ENCODE measurements at places on chromosomes 13 and 19.

- no peak for DNase-seq
Measured at GRCh38 chr13:101417043-101417406, 717 bp upstream of the NALCN start.

GRCh38 chr13:35793823-35794222 is 317.3 kb upstream of the MAB21L1 start:
- DNase-seq = no peak

GRCh38 chr19:17602872-17603510 is 47.5 kb downstream of the COLGALT1 start:
- no peak for DNase-seq

GRCh38 chr19:33241530-33242101 is 16.0 kb upstream of the SLC7A10 start:
- DNase-seq = peak; percentile 64

DNA sequence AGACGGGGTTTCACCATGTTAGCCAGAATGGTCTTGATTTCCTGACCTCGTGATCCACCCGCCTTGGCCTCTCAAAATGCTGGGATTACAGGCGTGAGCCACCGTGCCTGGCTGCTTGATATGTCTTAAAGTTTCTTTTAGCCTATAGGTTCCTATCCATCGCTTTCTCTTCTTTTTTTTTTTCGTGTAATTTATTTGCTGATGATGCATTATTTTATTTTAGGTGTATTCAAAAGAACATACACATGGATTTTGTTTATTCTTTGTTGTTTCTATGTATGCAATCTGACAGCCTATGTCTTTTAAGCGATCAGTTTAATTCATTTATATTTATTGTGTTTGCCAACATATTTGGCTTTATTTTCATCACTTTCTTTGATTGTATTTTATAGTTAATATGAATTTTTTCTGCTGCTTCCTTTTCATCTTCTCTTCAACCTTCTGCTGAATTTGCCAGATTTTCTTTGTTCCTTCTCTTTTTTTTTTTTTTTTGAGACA is 26.0 kb upstream of the TNFAIP8L1 start:
- DNase-seq = no peak

DNA sequence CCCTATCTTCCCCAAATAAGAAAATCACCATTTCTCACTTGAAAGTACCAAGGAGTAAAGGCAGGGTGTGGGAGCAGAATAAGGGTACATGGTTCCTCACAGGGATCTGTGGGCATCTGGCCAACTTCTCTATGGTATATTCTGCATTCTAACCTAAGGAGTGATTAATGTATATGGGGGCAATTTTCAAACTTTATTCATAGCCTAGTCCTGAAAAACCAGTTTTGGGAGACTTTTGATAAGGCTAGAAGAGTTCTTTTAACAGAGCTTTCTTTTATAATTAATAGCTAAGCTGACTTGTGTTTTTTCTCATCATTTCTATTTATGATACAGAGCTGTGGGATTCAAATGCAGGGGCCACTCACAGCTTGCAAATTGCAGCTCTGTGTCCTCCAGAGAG is 852 bp downstream of the SCEL start:
- DNase-seq = no peak

- no peak for DNase-seq
Measured at GRCh38 chr19:2527171-2527570, 51.2 kb downstream of the GADD45B start.

DNA sequence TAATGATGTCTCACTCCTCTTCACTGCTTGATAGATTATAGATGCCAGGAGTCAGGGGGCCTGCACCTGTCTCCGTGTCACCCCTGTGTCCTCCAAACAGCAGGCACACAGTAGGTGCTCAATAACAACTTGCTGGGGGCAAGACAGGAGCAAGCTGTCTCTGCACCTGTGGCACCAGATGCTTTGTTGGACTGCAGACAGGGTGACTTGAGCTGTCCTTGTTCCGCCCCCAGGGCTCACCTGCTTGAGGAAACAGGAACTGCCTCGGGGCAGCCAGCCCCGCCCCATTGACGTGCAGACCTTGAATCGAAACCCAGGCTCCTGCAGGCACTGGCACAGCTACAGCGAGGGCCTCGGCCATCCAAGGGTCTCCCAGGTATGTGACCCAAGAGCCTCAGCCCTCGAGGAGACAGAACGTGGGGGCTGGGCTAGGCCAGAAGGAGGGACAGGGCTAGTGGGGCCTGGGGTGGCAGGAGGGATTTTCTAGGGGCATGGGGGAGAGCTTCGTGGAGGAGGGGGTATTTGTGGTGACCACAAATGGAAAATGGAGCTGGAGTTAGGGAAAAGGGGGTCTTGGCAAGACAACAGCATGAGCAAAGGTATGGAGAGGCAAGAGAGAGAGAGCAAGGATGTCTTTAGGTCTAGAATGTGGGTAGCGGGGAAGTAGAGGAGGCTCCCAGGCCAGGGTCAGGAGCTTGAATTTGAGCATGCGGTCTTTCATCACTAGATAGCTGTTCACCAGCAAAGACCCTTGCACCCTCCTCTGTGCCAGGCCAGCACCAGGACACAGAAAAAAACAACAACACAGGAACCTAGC is at the start of gene HSH2D:
Gene HSH2D, plus strand, starts transcription at position 287 of the 817 bp plus-strand sequence. CDS start 5,066 bp downstream, outside the sequence.
- peak; percentile 90 for DNase-seq

DNA sequence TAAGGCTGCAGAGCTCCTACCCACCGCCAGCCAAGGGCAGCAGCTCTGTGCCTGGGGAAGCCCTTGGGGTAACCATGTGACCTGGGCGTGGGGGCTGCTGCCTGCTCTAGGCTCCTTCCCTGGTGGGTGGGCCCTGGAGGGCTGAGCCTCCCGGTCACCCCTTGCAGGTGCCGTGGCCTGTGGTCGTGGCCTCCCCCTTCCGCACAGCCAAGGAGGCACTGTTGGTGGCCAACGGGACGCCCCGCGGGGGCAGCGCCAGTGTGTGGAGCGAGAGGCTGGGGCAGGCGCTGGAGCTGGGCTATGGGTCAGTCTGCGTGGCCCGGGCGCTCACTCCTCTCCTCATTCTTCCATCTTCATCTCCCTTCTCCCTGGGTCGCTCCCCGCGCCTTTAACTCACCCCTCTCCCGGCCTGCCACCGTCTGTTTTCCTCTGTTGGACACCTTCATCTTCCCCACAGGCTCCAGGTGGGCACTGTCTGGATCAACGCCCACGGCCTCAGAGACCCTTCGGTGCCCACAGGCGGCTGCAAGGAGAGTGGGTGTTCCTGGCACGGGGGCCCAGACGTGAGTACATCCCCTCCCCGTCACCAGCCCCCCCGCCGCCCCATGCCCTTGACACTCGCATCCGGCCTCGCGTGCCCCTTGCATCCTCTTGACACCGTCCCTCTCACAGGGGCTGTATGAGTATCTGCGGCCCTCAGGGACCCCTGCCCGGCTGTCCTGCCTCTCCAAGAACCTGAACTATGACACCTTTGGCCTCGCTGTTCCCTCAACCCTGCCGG is 9.9 kb upstream of the FLT3LG start:
- DNase-seq = no peak

GRCh38 chr19:43316591-43317319 is 36.7 kb upstream of the CD177 start:
- DNase-seq = no peak

DNA sequence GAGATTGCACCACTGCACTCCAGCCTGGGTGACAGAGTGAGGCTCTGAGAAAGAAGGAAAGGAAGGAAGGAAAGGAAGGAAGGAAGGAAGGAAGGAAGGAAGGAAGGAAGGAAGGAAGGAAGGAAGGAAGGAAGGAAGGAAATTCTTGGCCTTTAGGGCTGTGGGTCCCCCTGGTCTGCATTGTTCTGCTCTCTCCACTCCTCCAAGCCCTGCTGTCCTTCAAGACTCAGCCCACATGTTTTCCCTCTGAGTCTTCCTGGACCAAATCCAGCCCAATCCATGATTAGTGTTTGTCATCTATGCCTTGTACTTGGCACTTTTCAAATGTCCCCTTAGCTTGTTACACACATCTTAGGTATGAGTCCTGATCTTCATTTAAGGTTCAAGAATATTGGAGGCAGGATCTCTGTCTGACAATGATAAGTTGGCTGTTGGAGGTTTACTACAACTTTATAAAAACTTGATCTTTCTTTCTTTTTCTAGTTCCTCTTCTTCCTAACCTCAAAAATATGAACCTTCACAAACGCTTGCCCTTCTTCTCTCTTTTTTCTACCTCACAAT is 48.8 kb upstream of the INTS6 start:
- DNase-seq = no peak

DNA sequence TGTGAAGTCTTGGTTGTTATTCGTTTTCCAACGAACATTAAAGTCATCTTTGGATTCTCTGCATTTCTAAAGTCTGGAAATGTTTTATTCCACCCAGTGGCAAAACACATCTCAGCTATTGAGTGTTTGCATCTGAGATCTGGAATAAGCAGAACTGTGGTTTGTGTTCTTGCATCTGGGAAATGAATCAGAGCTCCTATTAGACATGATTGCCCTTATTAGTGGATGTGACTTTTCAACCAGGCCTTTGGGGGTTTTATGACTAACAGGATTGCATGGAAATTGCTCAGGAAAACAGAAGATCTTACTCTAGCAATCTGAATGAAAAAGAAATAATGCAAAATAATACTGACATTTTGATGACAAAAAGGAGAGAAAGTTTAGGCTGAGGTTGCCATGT is 488.8 kb downstream of the IRS2 start:
- DNase-seq = no peak

- DNase-seq = peak; percentile 44
Measured at GRCh38 chr19:5947435-5947834, 30.5 kb downstream of the RANBP3 start.

GRCh38 chr13:24194447-24194846 is 33.9 kb downstream of the SPATA13 start:
- no peak for DNase-seq

DNA sequence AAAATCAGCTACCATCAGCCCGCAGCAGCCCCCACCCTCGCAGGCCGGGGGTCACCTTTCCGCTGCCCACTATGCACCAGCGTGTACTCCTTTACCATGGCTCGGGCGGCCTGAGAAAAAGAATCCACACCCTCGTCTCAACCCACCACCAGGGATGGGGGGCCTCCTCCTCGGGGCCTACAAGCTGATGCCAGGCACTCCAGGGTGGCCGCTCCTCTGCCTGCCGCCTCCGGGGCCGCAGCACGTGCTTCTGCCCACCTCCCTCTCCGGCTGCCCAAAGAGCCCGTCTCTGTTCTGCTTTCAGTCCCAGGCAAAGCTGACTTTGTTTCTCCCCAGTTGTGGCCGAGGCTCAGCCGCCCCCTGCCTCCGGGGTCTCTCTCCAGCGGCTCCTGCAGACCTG is 11.1 kb upstream of the MEX3D start:
- DNase-seq = no peak

DNA sequence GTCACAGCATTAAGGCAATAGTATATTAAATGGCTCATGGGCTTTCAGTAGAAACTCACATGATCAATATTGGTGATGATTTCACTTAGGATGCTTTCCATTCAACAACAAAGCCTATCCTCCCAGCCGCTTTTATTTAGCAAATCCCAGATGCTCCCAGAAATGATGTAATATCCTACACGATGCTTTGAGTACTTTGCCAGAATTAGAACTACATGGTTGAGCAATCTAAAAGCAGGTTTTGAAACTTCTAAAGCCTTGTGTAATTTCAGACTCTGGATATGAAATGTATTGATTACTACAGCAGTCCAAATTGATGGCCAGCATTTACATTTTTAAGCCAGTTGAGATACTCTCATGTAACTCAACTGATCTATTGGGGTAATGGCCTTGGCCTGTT is 13.6 kb downstream of the DLEU7 start:
- DNase-seq = no peak

- no peak for DNase-seq
Measured at GRCh38 chr13:83216479-83217245, 665.6 kb downstream of the SLITRK1 start.

- DNase-seq = peak; percentile 44
Measured at GRCh38 chr19:2461751-2462634, 5.2 kb upstream of the LMNB2 start.

GRCh38 chr13:31440132-31440531 is 240.4 kb downstream of the B3GLCT start:
- DNase-seq = no peak

DNA sequence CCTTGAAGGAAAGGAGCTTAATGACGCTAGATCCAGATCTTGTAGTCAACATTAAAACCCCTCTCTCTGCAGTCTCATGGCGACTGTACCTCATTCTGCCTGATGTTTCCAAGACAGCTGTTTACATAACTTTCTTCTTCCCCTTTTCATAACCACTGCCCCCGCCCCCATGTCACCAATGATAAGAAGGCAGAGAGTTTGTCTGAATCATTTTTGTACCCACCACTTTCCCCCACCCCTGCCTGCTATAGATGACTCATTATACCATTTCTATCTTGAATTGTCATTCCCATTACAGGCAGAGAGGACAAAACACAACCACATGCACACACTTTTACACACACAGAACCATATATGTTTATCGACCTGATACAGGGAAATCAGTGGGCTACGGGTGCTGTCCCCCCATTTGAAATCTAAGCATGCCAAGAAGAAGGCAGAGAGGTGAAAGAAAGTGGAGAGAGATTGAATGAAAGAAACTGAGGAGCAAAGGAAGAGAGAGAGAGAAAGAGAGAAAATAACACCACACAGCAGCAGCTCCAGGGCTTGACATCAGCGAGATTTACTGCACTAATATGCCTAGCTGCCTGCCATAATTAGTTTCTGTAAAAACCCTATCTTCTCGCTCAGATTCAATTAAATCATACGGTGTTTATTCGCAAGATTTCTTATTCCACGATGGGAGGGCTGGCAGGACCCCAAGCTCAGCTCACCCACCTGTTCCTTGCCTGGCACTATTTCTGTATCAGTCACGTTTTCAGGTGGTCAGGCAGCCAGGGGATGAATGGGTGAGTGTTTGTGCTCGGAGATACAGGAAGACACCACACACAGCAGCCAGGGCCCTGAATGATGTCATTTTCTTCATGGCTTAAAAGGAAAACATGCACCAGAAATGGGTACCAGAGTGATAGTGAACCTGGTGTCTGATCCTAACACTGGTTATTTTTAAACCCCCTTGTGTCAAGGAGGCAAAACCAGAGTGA is 114.3 kb upstream of the SERP2 start:
- DNase-seq = peak; percentile 80

- no peak for DNase-seq
Measured at GRCh38 chr13:100363874-100364273, 224.7 kb downstream of the GGACT start.

GRCh38 chr13:65965501-65965900 is 1264.6 kb downstream of the PCDH9 start:
- DNase-seq = no peak

DNA sequence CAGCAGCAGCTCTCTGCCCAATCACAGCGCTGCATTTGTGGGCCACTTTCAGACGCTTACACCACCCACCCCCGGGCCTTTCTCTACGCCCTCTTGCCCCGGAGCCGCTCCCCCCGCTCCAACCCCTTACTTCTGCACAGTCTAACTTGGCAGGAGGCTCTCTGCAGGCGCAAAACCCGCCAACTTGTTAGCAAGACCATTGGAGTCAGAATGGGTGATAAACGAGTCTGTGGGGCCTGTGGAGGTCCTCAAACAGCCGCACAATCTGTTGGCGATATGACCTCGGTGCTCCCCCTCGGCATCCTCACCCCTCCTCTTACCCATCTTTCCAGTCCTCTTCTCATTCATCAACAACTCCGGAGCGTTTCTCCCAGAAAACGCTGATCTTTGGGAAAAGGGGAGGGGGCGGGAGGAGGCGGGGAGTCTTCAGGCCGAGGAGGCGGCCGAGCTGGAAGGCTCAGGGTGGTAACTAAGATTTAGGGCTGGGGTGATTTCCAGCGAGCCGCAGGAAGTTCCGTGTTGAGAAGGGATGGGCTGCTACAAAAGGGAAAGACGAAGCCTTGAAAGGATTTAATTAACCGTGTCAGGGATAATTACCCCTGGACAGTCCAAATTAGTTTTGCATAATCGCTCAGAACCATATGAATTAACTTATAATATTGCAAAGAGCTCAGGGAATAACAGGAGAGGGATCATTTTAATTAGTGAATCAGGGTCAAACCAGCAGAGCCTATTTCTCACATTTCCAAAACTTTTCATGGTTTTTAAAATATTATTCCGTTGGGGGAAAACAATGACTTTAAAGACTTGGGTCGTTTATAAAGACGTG is 4.1 kb downstream of the SOX21 start:
- no peak for DNase-seq
